ENCODE measurements at places on chromosomes 5 and 9.

DNA sequence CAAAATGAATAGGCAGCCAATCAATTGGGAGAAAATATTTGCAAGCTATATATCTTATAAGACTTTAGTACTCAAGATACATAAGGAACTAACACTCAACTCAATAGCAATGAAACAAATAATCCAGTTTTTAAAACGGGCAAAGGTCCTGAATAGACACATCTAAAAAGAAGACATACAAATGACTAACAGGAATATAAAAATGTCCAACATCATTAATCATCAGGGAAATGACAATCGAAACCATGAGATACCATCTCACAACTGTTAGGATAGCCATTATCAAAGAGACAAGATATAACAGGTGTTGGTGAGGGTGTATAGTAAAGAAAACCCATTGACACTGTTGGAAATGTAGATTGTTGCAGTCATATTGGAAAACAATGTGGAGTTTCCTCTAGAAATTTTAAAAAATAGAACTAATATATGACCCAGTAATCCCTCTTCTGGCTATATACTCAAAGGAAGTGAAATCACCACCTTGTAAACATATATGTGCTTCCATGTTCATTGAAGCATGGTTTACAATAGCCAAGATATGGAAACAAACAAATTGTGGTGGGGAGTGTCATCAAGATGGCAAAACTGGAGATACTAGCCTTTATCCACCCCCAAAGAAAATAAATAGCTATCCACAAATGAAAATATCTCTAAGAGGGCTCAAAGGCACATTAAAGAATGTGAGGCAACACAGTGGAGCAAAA is 13.9 kb upstream of the BTNL3 start:
- DNase-seq = no peak

DNA sequence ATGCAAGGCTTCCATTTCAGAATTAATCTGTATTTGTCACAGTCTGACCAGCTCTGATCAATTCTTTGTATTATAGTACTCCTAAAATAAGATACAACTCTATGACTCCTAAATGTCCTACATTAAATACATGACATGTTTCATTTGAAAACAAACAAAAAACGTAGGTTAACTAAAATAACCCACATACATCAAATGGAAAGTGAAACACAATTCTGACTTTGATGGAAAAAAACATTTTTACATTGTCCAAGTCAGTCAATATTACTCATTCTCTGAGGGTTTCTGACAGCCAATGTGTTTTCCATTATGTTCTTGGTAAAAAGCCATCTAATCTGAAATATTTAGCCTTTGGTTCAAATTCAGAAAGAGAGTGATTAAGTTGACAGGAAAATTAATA is 8.7 kb downstream of the HMGCS1 start:
- no peak for DNase-seq

GRCh38 chr5:121086671-121087070 is 622.6 kb downstream of the PRR16 start:
- DNase-seq = no peak

GRCh38 chr9:82223442-82223841 is 234.9 kb downstream of the SPATA31D1 start:
- DNase-seq = no peak

GRCh38 chr9:126791406-126792230 is 13.2 kb upstream of the ZBTB43 start:
- DNase-seq = no peak

DNA sequence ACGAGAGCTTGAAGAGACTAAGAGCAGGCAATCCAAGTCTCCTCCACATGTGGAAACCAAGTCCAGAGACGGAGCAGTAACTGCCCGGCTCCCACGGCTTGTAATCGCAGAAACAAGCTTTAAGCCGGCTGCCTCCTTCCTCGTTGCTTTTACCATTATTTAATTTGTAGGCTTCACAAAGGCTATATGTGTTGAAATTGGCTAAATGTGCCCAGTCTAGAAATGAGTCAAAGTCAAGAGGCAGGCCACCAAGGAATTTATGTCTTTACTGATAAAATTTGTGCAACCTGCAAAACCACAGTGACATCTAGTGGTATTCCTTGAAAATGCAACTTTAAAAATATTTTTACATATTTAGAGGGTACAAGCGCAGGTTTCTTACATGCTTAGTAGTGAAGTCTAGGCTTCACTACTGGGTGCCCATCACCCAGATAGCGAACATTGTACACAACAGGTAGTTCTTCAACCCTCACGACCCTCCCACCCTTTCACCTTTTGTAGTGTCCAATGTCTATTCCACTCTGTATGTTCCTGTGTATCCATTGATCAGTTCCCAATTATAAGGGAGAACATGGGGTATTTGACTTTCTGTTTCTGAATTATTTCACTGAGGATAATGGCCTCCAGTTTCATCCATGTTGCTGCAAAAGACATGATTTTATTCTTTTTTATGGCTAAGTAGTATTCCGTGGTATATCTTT is 33.5 kb upstream of the EBF1 start:
- no peak for DNase-seq
